ENCODE measurements at places on chromosomes 12 and 14.

- peak; percentile 50 for DNase-seq
These were observed 55.3 kb downstream of the VCPKMT start for GRCh38 chr14:50060871-50061663.

DNA sequence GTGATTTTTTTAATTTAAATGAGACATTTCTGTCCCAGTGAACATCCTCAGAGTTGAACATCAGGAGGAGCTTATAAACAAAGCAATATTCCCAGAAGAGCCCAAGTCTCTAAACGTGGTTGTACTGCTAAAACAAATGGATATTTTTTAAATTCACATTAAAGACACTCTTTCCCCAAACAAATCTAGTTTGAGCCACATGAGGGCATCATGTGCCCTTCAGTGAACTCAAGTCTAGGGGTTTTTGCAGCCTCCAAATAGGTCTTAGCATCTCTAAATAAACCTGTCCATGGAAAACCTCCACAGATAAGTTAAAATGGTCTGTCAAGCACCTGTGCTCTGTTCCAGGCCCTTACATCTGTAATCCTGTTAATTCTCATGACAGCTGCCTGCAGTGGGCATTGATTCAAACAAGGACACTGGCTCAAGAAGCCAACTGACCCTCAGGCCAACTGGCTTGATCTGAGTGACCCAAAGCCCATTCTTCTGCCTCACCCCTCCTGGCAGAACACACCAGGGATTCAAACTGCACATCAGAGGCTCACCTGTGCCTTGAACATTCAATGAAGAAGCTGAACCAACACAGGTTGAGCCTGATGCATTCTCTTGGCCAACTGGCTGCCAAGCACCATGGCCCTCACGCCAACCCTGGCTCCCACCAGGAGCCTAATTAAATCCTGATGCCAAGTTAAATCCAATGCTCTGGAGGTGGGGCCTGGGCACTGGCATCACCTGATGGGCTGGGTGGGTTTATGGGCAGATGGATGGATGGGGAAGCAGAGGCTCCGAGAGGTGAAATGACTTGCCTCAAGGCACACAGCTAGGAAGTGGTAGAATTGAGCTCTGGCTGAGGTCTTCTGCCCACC is 8.6 kb downstream of the ISCU start:
- DNase-seq, result no peak

DNA sequence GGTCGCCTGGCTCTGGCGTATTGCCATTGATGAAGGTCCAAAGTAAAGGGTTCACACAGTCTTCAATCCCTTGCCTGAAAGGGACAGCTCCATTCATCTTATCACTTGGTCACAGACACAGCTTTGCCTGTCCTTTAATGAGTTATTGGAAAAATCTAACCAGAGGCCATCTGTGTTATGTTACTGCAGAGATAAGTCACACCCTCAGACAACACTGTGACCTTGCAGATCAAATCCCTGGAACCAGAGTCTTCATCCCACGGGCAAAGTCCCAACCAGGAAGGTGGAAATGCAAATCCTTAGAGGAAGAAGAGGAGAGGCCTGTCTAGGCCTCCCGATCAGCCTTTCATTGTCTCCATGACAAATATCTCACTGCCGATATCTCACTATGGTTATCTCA is 68.3 kb upstream of the SCN8A start:
- DNase-seq, result no peak

- DNase-seq, result no peak
These were observed 439.5 kb downstream of the CCER1 start for GRCh38 chr12:90515199-90516175.

DNA sequence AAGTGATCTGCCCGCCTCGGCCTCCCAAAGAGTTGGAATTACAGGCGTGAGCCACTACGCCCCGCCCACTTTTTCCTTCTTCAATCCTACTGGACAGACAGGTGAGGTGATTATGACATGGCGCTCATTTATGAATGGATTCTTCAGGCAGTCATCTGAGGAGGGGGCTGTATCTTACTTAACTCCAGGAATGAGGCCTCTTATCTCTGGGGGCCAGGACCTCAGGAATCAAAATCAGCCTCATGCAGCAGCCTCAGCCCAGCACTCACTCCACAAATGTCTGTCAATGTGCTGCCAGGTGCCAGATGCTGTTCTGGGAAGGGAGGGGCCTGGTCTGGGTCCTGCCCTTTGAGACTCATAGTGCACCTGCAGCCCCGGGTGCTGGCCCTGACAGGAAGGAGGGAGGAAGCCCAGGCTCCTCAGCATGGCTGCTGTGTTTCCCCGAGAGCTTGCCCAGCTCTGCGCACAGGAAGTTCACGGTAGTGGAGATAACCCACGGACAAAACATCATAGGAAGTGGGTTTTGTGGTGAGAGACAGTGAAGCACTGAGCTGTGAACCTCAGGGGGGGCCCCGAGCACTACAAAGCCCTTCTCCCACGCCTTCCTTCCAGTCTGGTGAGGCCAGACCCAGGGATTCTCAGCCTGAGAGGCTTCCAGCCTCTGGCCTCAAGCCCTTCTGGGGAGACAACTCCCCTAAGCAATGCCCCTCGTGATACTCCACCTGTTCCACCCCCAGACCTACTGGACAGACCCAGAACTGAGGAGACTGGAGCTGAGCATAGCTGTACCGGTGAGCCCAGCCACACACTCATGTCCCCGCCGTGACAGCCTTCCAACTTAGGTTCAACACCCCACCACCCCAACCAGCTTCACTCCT is 22.3 kb downstream of the GALNT6 start:
- DNase-seq, result peak; percentile 50

DNA sequence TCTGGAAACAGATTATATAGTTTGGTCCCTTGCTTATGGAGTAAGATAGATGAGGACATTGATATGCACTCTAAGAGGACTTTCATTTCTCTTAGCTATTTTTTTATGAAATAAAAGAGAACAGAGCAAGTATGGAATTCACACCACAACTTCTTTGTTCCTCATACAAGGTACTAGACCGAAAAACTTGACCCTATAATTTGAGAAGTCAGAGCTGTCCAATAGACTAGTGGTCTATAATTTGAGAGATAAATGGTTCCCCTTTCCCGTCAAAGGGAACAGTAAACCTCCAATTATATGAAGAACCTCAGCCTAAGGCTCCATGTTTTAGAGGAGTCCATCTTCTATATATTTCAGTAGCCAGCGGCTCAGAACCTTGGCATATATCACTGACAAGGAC is 58.5 kb upstream of the HIF1A start:
- DNase-seq, result no peak

DNA sequence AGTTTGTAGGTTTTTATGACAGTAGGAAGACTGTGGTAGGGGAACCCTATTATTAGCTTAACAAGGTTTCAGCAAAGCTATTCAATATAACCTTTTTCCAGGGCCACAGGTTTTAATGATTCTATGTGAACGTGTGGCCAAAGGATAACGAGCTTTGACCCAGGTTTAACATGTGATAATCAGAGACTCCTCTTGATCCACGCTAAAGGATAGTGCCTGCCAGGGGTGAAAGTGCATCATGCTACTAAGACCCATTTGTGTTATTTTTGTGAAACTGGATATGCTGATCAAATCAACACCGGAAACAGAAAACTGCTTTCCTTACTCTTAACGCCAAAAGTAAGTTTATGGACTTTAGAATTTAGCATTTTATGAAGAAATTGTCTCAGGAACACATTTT is 909 bp upstream of the TAOK3 start:
- no peak for DNase-seq

DNA sequence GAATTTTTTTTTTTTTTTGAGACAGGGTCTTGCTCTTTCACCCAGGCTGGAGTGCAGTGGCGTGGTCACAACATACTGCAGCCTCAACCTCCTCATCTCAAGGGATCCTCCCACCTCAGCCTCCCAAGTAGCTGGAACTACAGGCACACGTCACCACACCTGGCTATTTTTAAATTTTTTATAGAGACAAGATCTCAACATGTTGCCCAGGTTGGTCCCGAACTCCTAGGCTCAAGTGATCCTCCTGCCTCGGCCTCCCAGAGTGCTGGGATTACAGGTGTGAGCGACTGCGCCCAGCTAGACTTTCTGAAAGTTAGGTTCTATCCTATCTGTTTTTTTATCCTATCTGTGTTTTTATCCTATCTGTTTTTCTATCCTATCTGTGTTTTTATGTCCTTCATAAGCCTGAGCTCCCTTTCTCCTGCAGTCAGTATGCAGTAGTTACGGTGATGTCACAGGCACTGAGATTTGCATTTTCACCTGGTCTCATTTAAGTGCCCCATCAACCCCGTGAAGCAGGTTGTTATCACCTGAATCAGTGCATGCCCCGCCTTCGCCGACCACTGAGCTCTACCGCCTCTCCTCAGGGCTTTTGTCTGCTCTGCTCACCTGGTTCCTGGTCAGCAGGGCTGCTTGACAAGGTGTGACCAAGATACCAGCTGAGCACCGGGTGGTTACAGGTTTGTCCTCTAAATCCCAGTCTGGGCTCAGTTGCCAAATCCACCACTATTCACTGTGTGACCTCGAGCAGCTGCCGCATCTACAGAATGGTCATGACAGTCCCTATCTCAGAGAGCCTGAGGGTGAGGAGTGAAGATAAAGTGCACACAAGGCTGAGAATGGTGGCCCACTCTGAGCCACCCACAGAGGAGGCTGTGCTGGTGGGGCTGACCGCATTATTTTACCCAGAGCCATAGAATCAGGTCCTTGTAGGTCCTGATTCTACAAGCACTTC is 33.1 kb downstream of the SYNDIG1L start:
- no peak for DNase-seq

- DNase-seq, result no peak
These were observed 857.0 kb downstream of the DIO2 start for GRCh38 chr14:79354336-79354735.

- no peak for DNase-seq
These were observed 183.6 kb downstream of the ERC1 start for GRCh38 chr12:1174659-1175058.

- peak; percentile 77 for DNase-seq
These were observed 13.8 kb downstream of the NGDN start for GRCh38 chr14:23483236-23483854.

DNA sequence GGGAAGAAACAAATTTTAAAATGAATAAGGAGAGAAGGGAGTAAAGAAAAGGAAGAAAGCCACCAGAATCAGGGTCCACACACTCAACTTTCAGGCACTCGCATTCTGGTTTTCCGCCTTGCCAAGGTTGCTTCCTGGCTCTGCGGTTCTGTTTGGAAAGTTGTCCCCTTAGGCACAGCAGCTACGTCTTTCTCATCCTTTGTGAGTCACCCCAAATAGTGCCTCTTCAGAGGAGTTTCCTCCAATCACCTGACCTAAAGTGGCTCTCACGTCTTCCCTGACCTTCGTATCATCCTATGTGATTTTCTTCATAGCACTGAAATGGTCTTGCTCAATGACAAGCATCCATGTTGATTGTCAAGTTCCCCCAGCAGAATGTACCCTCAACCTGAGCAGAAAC is 99.5 kb upstream of the TMCC3 start:
- DNase-seq, result no peak

DNA sequence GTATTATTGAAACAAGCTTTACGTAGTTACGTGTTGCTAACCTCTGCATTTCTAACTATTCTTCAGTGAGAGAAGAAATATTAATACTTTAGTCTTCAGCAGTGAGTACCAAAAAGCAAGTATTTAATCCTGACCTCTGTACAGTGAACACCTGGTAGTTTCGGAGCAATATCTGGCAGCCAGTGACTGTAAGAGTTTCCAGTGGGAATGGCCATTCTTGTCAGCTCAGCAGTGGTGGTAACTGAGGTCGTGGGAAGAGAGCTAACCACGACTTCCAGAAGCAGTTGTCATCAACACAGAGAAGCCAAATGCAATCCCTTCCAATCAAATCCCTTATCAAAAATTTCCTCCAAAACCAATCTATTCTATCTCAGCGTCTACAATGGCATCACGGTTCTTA is 1500.2 kb upstream of the FLRT2 start:
- DNase-seq, result no peak

DNA sequence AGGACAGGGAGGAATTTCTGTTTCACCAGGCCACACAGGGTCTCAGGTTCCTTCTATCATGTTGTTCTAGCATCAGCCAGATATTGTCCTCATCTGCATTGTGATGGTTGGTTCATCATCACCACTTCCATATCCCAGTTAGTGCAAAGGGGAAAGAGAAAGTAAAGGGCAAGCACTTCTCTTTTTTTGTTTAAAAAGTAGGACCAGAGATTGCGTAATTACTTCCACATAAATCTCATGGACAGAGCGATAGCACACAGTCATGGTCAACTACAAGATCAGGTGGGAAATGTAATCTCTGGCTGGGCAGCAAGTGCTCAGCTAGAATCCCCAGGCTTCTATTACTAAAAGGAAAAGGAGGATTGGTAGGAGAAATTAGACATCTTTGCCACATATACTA is 155.1 kb downstream of the KIF21A start:
- no peak for DNase-seq

- DNase-seq, result no peak
These were observed 6.0 kb upstream of the STK38L start for GRCh38 chr12:27237790-27238771.

DNA sequence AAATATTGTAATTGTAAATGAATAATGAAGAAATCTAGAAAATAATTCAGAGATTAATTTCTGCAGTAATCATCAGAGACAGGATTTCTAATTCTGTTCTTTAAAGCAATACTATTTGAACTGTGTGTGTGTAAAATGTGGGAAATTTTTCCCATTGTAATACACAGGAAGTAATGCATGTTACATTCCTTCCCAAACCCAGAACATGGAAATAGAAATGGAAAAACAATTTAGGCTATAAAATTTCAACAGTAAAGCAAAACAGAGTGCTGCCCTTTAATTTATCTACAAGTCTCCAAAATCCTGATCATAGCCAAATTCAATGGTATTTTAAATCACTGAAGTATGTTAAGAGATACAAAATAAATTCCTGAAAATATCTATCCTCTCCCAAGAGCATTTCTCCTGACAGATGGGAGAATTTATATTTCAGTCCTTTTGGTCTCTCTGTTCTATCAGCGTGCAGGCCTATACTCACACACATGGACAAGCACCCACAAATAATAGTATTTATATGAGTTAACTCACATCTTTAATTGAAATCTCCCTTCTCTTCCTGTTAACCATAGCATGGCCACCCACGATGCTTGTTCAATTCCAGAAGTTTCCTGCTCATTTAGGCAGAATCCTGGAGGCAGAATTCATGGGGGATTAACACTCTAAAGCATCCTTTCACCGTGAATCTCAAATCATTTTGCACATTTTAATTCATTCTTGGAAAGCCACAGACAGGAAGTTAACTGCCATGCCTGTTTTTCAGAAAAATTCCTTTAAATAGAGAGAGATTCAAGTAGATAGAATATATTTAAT is 1465.4 kb upstream of the FLRT2 start:
- DNase-seq, result no peak

DNA sequence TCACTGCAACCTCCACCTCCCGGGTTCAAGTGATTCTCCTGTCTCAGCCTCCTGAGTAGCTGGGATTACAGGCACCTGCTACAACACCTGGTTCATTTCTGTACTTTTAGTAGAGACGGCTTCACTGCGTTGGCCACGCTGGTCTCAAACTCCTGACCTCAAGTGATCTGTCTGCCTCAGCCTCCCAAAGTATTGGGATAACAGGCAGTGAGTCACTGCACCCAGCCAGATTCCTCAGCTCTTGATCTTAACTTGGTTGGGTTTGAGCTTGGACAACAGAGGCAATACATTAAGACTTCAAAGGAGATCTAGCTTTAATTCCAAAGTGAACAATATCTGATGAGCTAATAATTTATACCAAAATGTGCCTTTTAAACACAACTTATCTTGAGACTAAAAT is 5.6 kb downstream of the DAZAP2 start:
- DNase-seq, result no peak

GRCh38 chr14:26281280-26281998 is 316.4 kb downstream of the NOVA1 start:
- DNase-seq, result peak; percentile 22

Measured in iPS-NIHi11 (cell line).